ENCODE measurements at places on chromosomes 4 and X.

DNA sequence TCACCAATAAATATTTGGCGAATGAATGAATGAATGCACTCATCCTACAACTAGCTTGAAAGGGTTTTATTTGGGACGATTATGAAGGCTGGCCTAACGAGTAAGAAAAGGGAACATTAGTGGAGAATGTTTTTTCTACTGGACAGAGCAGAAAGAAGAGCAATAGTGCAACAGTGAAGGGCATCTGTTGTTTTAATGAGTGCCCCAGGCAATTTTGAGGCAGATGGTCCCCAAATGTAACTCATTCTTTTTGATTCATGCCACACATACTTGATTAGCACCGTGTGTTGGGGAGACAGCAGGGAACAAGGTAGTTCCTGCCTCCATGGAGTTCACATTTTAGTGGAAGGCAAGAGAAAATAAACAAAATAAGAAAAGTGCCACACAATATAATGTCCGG, 22.7 kb upstream of the INTS6L start:
- DNase-seq, result no peak

GRCh38 chr4:61301271-61301670, 101.1 kb downstream of the ADGRL3 start:
- no peak for DNase-seq

DNA sequence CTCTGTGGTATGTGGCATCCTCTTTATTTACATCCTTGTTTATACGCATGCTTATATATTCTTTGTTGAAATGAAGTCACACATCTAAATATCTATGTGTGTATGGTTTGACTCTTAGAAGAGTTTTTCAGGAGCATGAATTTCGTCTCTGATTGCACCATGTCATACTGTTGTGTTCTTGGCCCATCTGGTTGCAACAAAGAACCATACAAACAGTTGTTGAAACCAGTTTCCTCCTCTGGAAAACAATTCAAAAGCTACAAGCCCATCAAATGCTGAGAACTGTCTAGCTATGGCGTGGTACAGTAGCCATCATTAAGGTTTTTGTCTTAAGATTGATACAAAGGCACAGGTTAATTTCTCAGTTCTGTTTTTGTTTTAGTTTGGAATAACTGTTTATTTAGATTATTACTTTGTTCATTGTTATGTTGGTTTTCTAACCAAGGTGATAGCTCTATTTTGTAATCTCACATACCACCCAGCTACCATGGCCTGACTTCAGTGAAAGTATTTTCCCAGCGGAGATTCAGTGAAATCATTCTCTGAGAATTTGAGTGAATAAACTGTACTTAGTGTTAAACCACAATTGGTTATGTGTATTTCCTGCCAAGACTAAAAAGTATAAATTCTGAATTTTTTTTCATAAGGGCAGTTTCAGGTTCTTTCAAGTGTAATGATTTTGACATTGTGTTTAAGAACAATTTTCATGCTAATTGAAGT, 91.0 kb downstream of the ARHGAP24 start:
- DNase-seq, result no peak

DNA sequence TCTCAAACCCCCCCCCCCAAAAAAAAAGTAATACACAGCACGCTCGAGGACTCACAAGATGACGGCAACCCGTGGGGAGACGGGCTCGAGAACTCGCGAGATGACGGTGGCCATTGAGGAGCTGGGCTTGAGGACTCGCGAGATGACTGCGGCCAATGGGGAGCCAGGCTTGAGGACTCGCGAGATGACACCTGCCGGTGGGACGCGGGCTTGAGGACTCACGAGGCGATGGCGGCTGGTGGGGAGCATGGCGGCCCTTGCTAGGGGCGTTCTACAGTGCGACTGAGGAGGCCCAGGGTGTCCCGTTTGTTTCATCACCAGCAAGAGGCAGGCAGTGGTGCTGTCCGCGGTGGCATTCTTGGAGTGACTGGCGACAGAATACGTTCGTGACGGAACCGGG, 172.4 kb upstream of the MAGEB16 start:
- no peak for DNase-seq

DNA sequence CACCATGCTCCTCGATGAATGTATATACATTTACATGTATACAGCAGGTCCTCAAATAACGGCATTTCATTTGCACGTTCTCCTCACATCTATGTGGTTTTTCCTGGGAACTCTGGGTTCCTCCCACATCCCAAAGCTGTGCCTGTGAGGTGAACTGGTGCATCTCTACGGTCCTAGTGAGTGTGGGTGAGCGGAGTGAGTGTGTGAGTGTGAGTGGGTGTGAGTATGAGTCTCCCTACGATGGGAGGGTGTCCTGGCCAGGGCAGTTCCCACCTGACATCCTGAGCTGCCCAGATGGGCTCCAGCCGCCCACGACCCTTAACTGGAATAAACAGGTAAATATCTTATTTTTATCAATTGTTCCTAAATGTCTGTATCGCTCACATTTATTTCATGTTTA, 40.0 kb downstream of the ACSL1 start:
- DNase-seq, result no peak

DNA sequence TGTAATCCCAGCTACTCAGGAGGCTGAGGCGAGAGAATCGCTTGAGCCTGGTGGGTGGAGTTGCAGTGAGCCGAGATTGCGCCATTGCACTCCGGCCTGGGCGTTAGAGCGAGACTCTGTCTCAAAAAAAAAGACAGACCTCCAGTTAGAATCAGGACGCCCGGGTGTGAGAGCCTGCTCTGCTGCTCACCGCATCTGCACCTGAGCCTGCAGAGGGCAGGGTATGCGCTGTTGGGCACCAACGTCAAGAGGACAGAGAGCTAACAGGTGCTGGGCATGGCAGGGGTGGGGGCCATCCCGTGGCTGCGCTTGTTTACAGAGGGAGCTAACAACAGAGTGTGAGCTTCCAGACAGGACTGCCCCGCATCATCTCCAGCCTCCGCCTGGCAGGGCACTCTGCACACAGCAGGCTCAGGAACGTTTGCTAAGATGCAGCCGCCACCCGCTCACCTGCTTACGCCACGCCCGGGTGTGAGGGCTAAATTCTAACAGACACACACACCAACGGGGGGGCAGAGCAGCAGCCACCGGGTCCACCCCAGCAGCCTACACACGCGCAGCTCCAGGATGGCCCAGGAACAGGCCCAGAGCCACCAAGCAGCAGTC, 50.0 kb upstream of the CPLX1 start:
- DNase-seq, result no peak

DNA sequence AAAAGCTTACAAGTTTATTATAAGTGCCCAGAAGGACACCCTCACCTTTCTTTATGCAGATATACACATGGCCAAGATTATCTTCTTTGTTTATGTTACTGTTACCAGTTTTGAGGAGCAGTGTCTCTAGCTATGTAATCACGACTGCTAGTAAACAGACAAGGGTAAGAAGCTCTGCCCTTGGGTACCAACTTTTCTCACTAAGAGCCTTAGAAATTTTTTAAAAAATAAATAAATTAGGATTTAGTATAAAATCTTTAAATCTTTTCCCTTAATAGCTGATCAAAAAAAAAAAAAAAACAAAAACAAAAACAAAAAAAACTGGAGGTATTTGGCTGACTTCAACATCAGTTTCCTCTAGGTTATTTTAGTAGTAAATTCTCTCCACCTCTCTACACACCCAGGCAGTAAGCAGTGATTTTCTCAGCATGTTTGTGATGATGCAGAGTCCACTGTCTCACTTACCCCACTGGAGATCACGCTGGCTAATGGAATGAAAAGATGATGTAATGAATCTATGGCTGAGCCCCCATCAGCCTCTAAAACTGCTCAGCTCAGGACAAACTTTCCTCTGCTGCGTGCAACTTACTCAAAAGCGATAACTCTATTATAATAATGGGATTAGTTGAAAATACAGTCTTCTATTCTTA, 125.9 kb downstream of the FRYL start:
- DNase-seq, result no peak

- DNase-seq, result no peak
Observed at GRCh38 chr4:27692158-27692557, 831.5 kb downstream of the STIM2 start.

Data from activated T-cell treated with anti-CD3 and anti-CD28 coated beads for 24 hours (primary cell).